ENCODE measurements at places on chromosomes 3 and 15.

DNA sequence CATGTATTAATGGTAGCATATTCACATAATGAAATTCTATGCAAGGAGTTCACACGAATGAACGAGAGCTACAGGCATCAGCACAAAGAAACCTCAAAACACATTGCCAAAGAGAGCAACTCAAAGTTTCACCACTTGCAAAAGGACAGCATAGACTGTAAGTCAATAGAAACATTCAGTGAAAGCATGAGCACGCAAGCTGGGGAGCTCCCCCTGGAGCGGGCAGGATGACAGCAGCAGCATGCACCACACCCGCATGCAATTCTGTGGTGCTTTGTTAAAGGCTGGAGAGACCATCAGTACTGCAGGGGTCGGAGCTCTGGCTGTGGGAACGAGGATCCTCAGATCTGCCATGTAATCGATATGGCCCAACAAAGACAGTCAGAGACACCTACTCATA lies 18.7 kb downstream of the OCA2 start:
- no peak for DNase-seq

DNA sequence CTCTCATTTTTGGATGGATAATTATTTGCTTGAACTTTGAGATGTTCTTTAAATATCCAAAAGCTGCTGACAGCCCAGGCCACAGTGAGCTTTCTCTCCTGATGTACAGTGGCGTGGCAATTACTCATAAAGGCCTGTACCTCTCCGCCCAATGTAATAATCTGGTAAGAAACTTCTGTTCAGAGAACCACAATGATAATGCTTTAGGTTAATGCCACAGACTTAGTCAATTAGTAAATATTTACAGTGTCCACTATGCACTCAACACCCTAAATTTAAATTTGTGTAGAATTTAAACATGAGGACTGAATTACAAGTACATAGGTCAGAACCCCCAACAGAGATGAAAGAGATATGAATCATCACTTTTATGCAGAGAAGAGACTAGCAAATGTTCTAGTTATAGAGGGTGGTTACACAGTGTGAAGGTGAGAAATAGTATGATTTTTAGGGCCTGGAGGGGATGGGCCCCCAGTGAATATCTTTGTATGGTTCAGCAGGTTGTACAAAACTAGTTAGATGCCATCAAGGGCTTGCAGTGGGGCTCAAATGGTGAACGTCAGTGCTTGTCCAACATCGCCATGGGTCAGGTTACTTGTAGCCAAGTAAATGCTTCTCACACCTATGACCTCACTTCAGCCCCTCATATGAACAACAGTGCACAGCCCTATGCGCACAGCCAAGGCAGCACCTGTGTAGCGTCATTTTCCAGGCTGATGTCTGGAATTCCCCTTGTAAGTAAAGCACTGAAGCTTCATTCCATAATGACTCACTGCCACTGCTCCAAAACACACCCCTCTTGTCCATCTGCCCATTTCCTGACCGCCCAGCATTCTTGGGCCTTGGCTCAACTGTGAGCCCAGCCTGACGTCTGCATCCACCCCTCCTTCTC lies 13.3 kb downstream of the ABHD2 start:
- DNase-seq, result peak; percentile 98

- no peak for DNase-seq
Measured at GRCh38 chr3:97958796-97959195, 13.4 kb downstream of the RIOX2 start.

DNA sequence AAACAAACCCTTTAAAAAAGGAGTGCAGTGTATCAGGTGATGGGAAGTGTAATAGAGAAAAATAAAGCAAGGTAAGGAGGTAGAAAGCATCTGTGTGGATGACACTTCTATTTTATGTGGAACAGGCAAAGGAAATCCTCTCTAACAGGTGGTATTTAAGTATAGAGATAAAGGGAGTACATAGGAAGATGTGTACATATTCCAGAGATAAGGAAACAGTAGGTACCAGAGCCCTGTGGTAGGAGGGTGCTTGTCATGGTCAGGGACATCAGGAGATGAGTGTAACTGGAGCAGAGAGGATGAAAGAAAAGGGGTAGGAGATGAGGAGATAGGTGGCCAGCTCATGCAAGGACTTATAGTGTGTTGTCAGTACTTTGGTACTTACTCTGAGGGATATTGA lies 65.8 kb downstream of the CHST2 start:
- DNase-seq, result no peak

DNA sequence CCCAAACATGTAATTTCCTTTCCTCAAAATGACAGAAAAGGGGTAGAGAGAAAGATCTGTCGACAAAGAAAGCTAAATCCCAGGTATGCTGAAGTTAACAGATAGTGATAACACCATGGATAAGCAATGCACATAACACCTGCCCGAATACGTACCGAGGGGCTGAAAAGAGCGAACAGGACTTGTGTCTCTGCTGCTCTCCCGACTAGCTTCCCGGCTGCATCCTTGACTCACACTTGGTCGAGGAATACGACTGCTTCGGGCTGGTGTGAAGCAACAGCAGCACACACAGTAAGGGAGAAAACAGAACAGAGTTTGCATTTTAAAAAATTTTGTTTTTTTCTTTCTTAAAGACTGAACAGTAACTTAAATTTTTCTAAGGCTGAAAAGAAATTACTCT lies 136.4 kb downstream of the CLASP2 start:
- DNase-seq, result no peak

Measured in fibroblast of pulmonary artery (primary cell).